Activated CD8-positive, alpha-beta memory T cell treated with anti-CD3 and anti-CD28 coated beads, Interleukin-2, amount 10 ng/mL, durations not matched to agents 7 days and 5 days (primary cell): ENCODE measurements at places on chromosomes 7 and 10. TPM values are rescaled to one million over a fixed set of nuclear protein-coding genes. Genes with fewer than 3 reads are reported as not detected.

Gene CALML3
- not detected for total RNA-seq

Gene NEURL1
- total RNA-seq, result 2.5 TPM

Gene GNB2
- total RNA-seq, result 243 TPM

Gene ZNF487
- total RNA-seq, result 2.7 TPM

Gene SPDYE5
- not detected for total RNA-seq

Gene UBTD1
- total RNA-seq, result 0.88 TPM

Gene TMEM273
- total RNA-seq, result 44.9 TPM

Gene TRIL
- 0.05 TPM for total RNA-seq

DNA sequence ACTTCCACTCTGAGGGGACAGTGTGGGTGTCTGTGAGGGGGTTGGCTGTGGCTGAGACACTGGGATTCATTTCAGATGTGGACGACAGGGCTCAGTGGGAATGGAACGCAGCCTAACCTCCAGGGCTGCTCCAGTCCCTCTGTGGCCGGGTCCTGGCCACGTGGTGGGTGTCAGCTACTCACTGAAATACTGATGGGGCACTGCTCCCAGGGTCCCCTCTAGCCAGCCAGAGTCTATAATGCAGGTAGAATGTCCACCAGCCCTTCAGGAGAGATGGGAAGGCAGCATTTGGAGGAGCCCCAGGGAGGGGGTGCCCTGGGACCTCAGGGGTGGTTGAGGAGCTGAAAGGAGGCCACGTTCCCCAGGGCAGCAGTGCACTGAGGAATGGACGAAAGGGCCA is 87.2 kb upstream of the LANCL2 start:
- no peak overlapping the region for H3K4me3 ChIP-seq
- DNase-seq, result no peak
- H3K36me3 ChIP-seq, result no peaks in the 10 kb centered on the region
- peaks cover 2% of the 10 kb centered on the region for H3K4me1 ChIP-seq

- no peaks in the 10 kb centered on the region for H3K27me3 ChIP-seq
- H3K4me1 ChIP-seq, result peaks cover 30% of the 10 kb centered on the region
- H3K27ac ChIP-seq, result peak overlapping the region; percentile 57
- no peak overlapping the region for H3K4me3 ChIP-seq
These were observed 25.1 kb downstream of the RHEB start for GRCh38 chr7:151494298-151495284.

- H3K4me1 ChIP-seq, result no peaks in the 10 kb centered on the region
- H3K36me3 ChIP-seq, result peaks cover 3% of the 10 kb centered on the region
- H3K27ac ChIP-seq, result no peak overlapping the region
- peaks cover 21% of the 10 kb centered on the region for H3K27me3 ChIP-seq
These were observed 56.9 kb upstream of the VOPP1 start for GRCh38 chr7:55629051-55629677.

- no peaks in the 10 kb centered on the region for H3K27me3 ChIP-seq
- H3K4me3 ChIP-seq, result no peak overlapping the region
- DNase-seq, result no peak
- no peaks in the 10 kb centered on the region for H3K36me3 ChIP-seq
- no peaks in the 10 kb centered on the region for H3K4me1 ChIP-seq
These were observed 504.3 kb downstream of the TFEC start for GRCh38 chr7:115526278-115526677.

DNA sequence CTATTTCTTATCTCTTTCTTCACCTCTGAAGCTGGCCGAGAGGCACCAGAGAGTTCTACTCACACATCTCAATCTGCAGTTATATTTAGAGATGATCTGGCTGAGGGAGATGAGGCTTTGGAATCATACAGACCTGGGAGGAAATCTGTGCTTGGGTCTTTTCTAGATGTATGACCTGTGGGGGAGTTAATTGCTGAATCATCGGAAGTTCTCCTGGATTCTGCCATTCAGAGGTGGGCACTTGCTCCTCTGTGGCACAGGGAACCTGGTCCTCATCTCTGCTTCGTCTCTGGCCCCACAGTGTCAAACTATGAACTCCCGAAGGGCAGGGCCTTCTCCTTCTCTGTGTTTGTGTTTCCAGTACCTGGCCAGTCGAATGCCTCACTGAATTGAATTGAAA is 52.5 kb downstream of the BLNK start:
- no peak for DNase-seq
- H3K27ac ChIP-seq, result no peak overlapping the region
- no peaks in the 10 kb centered on the region for H3K36me3 ChIP-seq
- H3K27me3 ChIP-seq, result peaks cover 38% of the 10 kb centered on the region
- H3K4me3 ChIP-seq, result no peak overlapping the region
- peaks cover 2% of the 10 kb centered on the region for H3K4me1 ChIP-seq

GRCh38 chr7:103348959-103349358 is 1.5 kb downstream of the PSMC2 start:
- H3K27ac ChIP-seq, result peak overlapping the region; percentile 86
- peak overlapping the region; percentile 99 for H3K4me3 ChIP-seq
- H3K27me3 ChIP-seq, result no peaks in the 10 kb centered on the region
- DNase-seq, result no peak
- H3K36me3 ChIP-seq, result peaks cover 33% of the 10 kb centered on the region

GRCh38 chr7:48004032-48004431 is 24.6 kb upstream of the HUS1 start:
- H3K4me3 ChIP-seq, result no peak overlapping the region
- H3K27me3 ChIP-seq, result peaks cover 14% of the 10 kb centered on the region
- no peak for DNase-seq
- H3K27ac ChIP-seq, result no peak overlapping the region
- H3K4me1 ChIP-seq, result no peaks in the 10 kb centered on the region

DNA sequence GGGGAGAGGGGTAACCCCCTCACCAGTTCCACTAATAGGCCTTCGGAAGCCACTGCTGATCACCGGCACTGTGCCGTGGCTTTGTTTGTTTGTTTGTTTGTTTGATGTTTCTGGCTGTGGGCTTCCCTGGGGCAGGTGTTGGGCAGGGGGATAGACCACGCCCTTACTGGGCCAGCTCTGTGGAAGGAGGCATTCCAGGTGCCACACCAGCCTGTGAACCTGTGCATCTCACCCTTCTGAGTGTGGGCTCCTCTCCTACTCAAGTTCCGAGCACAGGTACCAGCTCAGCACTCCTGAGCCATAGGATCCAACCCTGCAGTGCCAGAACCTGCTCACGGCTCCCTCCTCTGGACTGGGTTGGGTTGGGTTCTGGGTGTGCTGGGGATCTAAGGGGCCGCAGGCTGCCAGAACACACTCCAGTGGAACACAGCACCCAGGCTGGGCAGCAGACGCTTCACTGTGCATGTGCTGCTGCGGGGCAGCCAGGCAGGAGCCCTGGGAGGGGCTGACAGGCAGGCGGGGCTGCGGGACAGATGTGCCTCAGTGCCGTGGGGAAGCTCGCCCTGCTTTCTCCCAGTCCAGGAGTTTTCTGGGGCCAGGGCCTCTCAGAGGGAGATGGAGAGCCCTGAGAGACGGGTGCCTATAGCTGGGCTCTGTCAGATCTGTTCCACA is 1053.9 kb downstream of the CNTNAP2 start:
- no peaks in the 10 kb centered on the region for H3K27me3 ChIP-seq
- H3K4me3 ChIP-seq, result no peak overlapping the region
- no peak for DNase-seq
- H3K36me3 ChIP-seq, result no peaks in the 10 kb centered on the region
- no peaks in the 10 kb centered on the region for H3K4me1 ChIP-seq

DNA sequence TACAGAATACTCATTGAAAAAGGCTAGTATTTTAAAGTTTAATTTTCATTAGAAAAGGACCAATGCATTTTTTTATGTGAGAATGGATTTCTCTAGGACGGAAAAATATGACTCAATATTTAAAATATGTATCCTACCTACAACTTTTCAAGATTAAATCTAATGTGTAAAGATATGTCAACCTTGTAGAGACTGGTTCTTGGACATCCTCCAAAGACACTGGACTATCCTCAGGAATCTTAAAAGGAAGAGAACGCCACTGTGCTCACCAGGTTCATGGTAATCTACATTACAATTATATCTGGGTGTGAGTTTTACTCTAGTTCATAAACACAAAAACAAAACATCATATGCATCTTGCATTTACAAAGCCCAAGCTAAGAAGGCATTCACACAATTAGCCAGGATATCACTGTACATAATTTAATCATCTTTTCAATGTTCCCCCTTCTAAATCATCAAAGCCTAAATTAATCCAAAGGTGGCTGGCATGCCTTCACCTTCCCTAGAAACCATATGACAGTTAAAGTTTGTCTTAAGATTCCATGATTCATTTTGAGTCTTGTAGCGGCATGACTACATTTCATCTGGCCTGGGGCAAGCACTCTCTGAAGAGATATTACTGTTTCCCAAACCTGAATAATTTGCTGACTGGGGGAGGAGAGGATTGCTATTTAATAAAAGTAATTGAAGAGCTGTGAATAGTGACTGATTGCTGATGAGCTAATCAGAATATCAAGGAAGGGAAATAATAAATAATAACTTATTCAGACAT is 12.0 kb downstream of the SGCE start:
- H3K27ac ChIP-seq, result no peak overlapping the region
- DNase-seq, result no peak
- no peak overlapping the region for H3K4me3 ChIP-seq
- no peaks in the 10 kb centered on the region for H3K36me3 ChIP-seq

DNA sequence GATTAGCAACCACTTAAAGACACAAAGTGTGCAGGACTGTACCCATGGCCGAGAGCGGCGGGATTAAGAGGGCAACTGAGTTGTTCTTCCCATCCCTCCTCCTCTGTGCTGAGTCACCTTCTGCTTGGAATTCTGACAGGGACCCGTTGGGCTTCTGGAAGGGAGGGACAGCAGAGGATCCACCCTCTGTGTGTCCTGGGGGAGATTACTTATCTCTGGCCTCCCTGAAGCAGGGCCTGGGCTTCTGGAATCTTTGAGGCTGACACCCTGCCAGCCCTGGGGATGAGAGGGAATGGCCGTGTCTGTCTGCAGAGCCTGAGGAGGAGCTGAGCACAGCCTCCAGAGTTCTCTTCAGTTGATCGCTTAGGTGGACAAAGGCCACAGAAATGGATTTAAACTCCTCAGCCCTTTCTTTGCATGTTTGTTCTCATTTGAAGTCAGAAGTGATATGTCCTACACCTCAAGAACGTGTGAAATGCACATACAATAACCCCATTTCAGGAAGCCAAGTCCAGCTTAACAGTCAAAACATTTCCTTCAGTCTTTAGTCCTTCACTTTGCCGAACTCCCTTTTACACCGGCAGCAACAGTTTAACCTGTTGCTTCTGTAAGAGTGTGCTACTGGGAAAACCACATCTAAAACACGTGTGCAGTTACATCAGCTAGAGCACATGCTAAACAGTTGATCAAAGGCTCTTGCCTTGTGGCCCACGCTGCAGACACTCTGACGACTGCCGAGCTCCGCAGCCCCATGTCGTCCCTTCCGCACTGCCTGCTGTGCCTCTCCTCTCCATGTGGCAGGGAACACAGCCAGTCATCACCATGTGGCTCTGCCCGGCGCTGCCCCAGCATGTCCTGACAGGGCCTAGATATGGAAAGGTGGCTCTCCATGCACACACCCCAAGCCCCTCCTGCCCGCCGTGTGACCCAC is 55.7 kb downstream of the IKZF1 start:
- H3K27ac ChIP-seq, result peak overlapping the region; percentile 96
- H3K4me3 ChIP-seq, result peak overlapping the region; percentile 49
- no peaks in the 10 kb centered on the region for H3K27me3 ChIP-seq

DNA sequence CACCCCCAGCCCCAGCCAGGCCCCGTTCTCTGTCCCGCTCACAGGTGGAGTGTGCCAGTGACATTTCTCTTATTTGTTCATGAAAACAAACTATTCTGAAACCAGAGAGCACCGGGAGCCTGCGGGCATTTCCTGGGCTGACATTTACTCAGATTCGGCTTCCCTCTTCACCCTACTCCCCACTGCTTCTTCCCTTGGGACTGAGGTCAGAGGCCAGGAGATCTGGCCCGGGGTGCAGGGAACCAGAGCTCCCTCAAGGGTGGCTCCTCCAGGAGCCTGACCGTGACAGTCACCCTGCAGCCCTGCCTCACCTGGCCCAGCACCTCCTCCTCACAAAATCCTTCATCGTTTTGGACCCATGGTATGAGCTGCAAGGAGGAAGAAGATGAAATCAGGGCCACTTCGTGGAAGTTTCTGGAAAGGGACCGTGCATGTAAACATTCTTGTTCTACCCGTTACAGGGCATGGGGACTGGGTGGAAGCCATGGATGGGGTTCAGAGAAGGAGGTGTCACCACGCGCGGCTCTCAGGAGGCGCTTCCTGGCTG is 12.2 kb downstream of the BHLHA15 start:
- DNase-seq, result no peak
- H3K36me3 ChIP-seq, result peaks cover 7% of the 10 kb centered on the region
- H3K4me3 ChIP-seq, result no peak overlapping the region
- no peak overlapping the region for H3K27ac ChIP-seq

DNA sequence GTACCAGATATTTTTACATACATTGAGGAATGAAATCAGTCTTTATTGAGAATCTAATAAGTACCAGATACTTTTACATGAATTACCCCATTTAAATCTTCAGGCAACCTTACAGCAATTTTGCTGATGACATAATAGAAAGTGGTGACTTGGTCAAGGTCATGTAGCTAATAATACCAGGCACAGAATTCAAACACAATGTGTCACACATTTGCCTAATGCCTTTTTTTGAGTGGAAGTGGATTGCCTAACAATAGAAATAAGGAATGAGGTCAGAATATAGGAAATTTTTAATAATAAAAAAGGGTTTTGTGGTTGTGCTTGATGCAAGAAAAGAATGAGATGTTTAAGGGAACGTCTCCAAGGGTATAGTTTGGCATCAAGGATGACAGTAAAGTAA is 466.6 kb upstream of the IGFBP3 start:
- DNase-seq, result no peak
- H3K27ac ChIP-seq, result no peak overlapping the region
- H3K4me1 ChIP-seq, result no peaks in the 10 kb centered on the region

DNA sequence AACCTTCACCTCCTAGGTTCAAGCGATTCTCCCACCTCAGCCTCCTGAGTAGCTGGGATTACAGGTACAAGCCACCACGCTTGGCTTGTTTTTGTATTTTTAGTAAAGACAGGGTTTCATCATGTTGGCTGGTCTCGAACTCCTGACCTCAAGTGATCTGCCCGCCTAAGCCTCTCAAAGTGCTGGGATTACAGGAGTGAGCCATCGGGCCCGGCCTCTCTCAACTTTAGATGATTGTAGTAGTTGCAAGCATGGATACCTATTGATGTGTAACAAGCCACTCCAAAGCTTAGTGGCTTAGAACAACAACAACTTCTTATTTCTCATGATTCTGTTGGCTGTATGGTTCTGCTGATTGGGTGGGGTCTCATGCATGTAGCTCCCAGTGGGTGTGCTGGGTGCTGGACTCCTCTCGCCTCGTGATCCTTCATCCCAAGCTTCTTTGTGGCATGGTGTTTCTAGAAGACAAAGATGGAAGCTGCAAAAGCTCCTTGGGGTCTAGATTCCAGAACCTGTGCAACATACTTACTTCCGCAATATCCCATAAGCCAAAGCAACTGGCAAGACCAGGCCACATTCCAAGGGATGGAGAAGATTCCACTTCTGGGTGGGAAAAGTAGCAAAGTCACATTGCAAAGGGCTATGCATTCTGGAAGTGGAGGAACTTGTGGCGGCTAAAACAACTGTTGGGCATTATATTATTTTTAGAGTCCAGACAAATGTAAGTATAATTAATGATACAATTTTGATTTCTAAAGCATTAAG is 37.9 kb downstream of the SKIDA1 start:
- H3K36me3 ChIP-seq, result no peaks in the 10 kb centered on the region
- no peak for DNase-seq
